ENCODE measurements at places on chromosomes 7 and 10.

- DNase-seq = no peak
These were observed 171.0 kb downstream of the PTPN20 start for GRCh38 chr10:47082055-47082784.

DNA sequence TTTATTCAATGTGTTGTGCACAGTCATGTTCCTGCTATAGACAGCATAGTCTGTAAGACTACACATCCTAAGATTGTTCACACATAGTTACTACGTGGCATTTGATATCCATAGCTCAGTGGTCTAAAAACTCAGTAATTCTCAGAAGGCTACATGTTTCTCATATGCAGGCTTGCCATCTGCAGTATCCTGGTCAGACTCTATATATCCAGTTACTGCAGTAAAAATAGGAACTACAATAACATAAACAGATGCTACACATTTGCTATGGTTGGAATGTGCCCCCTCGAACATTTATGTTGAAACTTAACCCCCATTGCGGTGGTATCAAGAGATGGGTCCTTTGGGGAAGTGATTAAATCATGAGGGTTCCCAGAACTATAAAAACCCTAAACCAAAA is 1377.8 kb upstream of the LRRTM3 start:
- no peak for DNase-seq

- DNase-seq = peak; percentile 44
These were observed 90.7 kb downstream of the MKI67 start for GRCh38 chr10:128035557-128035973.

DNA sequence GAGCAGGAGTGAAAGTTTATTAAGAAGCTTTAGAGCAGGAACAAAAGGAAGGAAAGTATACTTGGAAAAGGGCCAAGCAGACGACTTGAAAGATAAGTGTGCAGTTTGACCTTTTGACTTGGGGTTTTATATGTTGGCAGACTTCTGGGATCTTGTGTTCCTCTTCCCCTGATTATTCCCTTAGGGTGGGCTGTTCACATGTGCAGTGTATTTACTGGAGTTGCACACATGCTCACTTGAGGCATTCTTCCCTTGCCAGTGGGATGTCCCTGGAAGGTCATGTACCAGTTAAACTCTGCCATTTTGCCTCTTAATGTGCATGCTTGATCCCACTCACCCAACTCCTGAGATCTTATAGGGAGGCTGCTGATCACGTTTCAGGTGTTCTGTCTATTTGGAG is 23.4 kb upstream of the ARHGAP12 start:
- no peak for DNase-seq

- no peak for DNase-seq
These were observed 234.6 kb upstream of the PITRM1 start for GRCh38 chr10:3407208-3407607.

- DNase-seq = no peak
These were observed 330.6 kb downstream of the CCSER2 start for GRCh38 chr10:84659027-84659426.

GRCh38 chr7:47128700-47129099 is 453.2 kb downstream of the TNS3 start:
- no peak for DNase-seq

DNA sequence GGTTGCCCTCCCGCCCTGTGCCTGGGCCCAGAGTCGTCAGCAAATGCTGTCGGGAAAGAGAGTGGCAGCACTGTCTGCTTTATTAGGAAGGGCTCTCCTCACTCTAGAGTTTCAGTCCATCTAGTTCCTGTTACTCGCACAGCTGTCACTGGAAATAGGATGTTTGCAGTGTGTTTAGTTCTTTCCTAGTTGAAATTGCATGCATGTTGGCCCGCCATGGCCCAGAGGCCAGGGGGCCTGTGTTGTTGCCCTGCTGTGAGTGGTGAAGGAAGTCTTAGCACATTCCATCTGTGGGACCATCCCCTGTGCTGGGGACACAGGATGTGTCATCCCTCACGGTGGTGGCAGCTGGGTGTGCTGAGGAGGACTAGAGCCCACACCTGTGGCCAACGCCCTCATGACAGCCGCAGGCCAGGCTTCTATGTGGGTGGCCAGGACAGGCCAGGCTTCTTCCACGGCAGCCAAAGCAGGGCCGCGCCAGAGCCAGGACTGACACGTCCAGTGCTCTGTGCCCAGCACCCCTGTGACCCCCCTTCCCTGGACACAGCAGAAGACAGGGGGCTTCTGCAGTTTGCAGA is 45.4 kb downstream of the ZNF467 start:
- no peak for DNase-seq

GRCh38 chr10:16748749-16749148 is 68.5 kb downstream of the RSU1 start:
- DNase-seq = no peak

- DNase-seq = no peak
These were observed 239.5 kb downstream of the MGMT start for GRCh38 chr10:129706523-129706922.

DNA sequence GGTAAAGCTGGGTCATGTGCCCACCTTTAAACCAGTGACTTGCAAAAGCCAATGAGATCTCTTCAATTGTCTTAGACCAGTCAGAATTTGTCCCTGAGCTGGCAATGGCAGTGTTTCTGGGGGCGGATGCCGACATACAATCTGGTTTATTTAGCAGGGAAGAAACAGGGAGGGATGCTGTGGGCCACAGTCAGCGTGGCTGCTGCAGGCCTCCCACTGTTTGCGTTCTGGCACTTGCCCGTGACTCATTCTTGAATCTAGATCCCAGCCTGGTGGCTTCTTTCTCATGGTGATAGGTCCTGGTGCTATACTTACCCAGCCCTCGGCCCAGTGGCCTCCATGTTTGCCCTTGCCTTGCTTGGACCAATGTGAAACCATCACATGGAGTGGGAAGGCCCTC is 3.1 kb upstream of the CPA1 start:
- DNase-seq = no peak

GRCh38 chr7:27802999-27803398 is 63.0 kb downstream of the TAX1BP1 start:
- DNase-seq = no peak

- no peak for DNase-seq
These were observed 225.8 kb upstream of the PHYHIPL start for GRCh38 chr10:58950618-58951017.

- DNase-seq = no peak
These were observed 114.1 kb downstream of the CPED1 start for GRCh38 chr7:121102619-121103018.

DNA sequence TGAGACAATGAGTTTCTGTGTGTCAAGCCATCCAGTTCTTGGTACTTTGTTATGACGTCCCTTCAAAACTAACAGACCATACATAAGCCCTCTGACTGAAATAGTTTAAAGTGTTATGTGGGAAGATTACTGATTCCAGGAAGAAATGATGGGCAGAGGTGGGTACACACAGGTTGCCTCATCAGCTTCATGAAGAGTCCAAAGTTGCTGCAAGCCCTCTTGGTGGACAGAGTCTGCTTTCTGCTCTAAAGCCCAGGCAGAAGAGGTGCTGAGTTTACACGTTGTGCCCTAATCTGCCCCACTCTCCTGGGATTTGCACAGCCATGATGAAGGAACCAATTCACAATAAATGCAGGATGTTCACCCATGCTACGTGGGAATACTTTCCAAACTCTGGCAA is 187.4 kb downstream of the PARD3 start:
- no peak for DNase-seq

DNA sequence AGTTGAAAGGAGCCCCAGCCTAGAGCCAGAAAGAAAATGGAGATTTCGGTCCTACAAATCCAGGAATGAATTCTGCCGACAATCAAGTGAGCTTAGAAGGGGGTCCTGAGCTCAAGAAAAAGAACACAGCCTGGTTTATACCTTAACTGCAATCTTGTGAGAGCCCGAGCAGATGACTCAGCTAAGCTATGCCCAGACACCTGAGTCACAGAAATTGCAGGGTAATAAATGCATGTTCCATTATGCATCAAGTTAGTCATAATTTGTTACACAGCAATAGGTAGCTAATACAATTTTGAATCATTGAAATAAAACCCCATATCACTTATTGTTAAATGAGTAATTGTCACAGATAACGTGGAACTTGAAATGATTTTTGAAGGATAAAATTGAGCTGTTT is 111.8 kb upstream of the FOXP2 start:
- DNase-seq = no peak

- DNase-seq = no peak
These were observed 94.2 kb upstream of the CXCL12 start for GRCh38 chr10:44478876-44479705.

GRCh38 chr10:100723180-100723579 is 22.2 kb upstream of the PAX2 start:
- no peak for DNase-seq

GRCh38 chr10:80530251-80530650 is 7.5 kb upstream of the SH2D4B start:
- DNase-seq = peak; percentile 16

DNA sequence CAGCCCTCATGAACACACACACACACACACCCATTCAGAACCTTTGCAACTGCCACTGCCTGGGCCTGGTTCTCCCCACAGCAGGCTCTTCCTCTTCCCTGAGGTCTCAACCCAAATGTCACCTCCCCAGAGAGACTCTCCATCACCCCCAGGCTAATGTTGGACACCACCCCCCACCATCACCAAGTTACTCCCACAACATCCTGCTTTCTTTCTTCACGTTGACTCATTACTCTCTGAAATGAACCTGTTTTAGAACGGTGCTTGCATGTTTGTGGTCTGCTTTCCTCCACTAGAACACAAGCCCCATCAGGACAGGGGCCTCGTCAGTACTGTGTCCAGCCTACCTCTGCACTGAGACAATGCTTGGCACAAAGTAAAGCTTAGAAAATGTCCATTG is 16.0 kb downstream of the AFAP1L2 start:
- DNase-seq = no peak

- DNase-seq = no peak
These were observed 19.5 kb downstream of the NRP1 start for GRCh38 chr10:33314811-33315561.

- no peak for DNase-seq
These were observed 49.0 kb upstream of the TRIM8 start for GRCh38 chr10:102595293-102595692.

DNA sequence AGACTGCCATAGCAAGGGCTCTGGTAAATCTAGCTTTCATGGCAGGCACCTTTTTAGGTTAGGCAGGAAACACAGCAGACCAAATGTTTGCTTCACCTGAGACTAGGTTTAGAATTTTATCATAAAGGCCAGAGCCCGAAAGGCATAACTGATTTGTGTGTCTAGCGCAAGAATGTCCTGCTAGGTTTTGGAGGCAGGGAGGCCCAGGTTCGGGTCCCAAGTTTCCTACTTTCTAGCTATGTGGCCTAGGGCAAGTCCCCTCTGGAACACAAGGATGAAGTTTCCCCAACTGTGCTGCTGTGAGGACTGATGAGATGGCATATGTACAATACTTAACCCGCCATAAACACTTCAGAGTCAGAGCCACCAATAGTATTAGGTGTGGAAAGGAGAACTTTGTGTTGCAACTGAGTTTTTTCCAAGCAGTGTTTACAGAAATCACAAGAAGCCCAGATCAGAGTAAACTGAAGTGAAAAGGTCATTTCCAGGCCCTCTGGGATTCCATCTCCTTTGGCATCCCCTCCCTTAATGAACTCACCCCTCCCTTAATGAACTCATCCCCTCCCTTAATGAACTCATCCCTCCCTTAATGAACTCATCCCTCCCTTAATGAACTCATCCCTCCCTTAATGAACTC is 244.9 kb downstream of the SKAP2 start:
- DNase-seq = no peak

DNA sequence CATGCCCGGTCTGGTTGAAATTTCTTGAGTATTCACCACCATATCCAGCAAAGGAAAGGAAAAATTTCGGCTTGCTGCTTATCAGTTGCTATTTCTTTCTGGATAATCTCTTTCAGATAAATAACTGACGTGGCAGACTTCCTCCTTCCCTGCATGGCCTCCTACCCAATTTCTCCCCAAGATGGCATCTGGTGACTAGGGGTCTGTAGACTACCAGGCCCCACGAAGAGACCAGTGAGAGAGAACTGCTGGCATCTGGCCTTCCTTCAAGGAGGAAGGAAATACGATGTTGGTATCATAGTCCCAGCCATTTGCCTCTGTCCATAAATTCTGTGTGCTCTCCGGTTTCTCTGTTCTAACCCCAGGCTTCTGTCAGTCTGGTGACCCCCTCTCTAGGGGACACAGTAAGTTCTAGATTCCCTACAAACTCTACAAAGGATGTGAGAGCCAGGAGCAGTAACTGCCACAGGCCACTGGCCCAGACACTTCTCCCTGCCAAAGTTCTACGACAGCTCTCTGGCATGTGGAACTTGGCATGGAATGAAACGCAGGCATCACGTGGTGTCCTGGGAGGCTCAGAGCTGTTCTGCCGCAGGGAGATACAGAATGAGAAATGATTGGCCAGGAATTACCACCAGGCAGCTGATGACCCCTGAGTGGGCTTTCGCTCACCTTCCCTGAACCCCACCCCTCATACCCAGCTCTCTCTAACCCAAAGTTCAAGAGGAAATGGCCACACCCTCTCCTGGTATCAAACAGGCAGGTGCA is 30.0 kb upstream of the MSRB2 start:
- no peak for DNase-seq

DNA sequence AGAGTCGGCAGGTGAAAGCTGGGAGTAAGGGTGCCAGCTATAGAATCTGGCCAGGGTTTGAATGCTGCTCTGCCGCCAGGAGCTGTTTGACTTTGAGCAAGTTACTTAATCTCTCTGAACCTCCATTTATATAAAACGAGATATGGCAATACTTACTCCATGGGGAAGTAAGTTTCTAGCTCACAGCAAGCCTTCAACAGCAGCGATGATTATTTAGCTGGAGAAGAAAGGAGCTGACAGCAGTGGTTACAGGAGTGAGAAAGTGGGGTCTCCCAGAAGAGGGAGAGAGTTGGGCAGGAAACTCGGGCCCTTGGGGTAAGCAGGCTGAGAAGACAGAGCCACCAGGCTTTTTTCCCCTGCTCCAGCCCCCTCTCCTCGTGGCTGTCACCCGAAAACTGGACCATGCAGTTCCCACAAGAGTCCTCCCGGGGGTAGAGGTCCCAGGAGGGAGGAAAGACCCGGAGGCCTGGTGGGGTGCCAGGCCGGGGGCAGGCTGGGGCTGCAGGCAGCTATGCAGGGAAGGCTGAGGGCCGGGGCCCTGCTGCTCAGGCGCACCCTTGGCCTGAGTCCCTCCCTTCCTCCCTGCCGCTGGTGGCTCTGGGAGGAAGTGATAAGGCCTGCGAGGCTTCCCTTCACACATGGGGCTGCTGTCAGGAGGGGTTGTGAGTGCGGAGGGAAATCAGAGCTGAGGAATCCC is 3.5 kb downstream of the NOS3 start:
- DNase-seq = no peak

- DNase-seq = no peak
These were observed 138.8 kb downstream of the CFAP58 start for GRCh38 chr10:104492329-104492940.

DNA sequence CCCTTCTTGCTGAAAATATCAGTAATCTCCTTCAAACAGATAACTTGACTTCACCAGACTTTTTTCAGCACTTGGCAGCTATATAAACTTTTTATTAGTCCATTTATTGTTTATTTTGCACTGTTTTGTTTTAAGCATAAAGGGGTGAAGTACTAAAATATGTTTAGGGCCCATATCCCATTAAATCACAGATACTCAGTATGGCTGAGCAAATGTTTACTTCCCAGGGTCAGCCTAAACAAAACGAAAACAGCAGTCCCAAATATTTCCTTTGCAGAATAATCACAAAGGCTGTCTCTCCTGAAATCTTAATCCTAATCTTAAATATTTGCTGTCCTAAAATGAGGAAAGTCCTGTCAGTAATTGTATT is 649.6 kb downstream of the TNS3 start:
- DNase-seq = no peak

All from stimulated activated CD4-positive, alpha-beta T cell treated with anti-CD3 and anti-CD28 coated beads, Interleukin-4, amount 100 ng/mL, for 4 hours (primary cell).